Naive thymus-derived CD8-positive, alpha-beta T cell (primary cell): ENCODE measurements at places on chromosomes 5 and 9.

GRCh38 chr9:74824654-74825053, 63.1 kb downstream of the TRPM6 start:
- DNase-seq: no peak

GRCh38 chr5:95664204-95664786, 17.7 kb downstream of the RFESD start:
- peak; percentile 43 for DNase-seq

GRCh38 chr5:89729623-89730301, 679.8 kb downstream of the CETN3 start:
- DNase-seq: no peak

GRCh38 chr9:86947146-86948073, at the start of gene GAS1:
TSS of gene GAS1 (minus strand) at chr9:86947506. CDS start at chr9:86946779, 727 bp downstream.
- peak; percentile 55 for DNase-seq

GRCh38 chr9:134781591-134782302, 98.9 kb upstream of the FCN2 start:
- DNase-seq: no peak

DNA sequence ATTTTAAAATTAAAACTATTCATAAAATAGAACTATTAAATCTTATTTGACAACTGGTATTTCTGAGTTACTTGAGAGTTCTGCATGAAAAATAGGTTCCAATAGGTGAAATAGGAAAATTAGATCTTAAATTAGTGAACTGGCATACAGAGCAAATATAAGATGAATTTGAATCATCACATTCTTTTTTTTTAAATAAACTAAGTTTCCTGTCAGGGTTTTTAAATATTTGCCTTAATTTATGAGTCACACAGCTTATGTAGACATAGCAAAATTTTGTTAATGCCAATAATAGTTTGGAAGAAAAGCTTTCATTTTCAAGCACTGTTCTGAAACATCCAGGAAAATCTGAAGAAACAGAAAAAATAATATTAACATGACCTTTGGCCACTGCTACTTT, 311.7 kb upstream of the HAPLN1 start:
- no peak for DNase-seq

DNA sequence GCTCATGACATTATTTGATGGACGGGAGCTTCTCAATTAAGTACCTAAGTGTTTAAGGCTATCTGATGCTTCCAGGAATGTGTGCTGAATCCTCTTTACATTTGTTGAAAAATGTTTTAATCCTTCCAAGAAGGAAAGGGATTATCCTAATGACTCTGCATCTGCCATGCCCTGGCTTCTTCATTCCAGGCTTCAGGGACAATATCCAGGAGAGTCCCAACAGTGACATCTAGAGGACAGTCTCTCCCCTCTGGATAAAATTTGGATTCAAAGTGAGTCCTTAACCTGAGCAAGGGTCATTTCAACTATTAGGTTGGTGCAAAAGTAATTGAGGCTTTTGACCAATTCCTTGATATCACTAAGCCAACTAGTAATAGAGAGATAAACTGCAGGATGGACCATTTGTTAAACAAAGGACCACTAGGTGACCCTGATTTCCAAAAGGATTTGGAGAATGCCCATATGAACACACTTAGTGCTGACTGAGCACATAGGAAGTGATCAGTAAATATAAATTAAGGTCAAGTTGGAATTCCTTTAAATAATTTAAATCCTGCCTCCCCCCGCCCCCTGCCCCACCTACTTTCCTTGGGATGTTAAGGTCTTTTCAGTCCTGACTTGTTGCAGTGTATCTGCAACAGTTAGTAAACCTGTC, 19.1 kb downstream of the TNFSF8 start:
- no peak for DNase-seq

GRCh38 chr5:137613554-137614265, 114.6 kb upstream of the SPOCK1 start:
- DNase-seq: no peak

GRCh38 chr9:87336407-87336806, 161.3 kb upstream of the DAPK1 start:
- DNase-seq: no peak

- no peak for DNase-seq
These were observed 525.2 kb downstream of the AGTPBP1 start for GRCh38 chr9:85216601-85217000.

DNA sequence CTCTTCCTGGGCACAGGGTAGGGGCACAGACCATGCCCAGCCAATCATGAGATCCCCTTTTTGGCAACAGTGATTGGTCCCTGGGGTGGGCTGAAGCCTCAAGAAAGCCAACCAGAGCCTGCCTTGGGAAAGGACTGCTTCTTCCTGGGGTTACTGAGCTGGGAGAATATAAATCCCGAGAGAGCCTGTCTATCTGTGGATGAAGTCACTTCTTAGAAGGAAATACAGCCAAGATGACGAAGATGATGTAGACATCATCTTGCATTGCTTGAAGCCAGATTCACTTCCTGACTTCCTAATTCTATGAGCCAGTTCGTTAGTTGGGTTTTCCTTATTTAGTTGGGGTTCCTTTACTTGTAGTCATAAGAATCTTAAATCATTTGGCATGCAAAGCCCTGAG, 50.1 kb upstream of the PWWP2A start:
- no peak for DNase-seq

DNA sequence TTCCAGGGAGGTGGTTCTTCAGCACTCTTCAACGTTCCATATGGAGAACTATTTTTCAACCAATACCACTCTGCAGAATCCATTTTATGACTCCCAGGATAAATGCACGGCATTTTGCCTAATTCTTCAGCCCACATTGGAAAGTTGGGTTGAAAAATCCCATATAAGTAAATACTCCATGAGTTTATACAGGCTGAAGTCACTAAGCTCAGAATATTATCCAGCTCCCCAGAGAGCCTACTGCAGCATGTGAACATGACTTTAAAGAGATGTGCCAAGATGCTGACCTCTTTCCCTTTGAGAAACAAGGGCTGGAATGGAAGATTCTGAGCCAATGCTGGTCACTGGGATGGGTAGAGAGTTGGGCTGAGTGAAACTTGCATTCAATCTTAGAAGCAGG, 111.9 kb upstream of the SLIT3 start:
- no peak for DNase-seq

GRCh38 chr9:68933434-68934328, 80.2 kb downstream of the PRKACG start:
- no peak for DNase-seq

DNA sequence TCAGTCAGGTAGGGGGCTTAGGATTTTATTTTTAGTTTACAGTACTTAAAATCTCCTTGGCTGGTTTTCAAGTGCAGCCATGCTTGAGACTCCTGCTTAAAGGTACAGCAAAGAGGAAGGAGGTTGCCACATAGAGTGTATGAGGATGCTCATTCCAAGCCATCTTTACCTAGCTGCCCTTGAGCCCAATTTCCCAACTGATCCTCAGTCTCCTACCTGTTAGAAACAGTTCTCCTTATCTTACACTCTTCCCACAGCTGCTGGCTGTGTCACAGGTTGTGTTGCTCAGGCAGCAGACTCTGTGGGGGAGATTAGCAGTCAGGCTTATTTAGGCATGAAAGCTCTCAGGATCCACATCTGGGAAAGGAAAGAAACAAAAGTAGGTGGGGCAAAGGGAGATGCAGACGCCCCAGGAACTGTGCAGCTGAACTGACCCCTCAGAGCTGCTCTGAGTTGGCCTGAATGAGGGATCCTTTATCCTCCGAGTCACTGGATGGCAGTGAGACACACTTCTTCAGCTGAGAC, 95.1 kb downstream of the NMUR2 start:
- DNase-seq: no peak

- no peak for DNase-seq
These were observed 103.2 kb downstream of the RGS3 start for GRCh38 chr9:113566712-113567071.

- DNase-seq: peak; percentile 75
These were observed at the start of gene NPDC1 for GRCh38 chr9:137046088-137046787. TSS of gene NPDC1 (minus strand) at chr9:137046177. CDS start at chr9:137045989, 188 bp downstream.

DNA sequence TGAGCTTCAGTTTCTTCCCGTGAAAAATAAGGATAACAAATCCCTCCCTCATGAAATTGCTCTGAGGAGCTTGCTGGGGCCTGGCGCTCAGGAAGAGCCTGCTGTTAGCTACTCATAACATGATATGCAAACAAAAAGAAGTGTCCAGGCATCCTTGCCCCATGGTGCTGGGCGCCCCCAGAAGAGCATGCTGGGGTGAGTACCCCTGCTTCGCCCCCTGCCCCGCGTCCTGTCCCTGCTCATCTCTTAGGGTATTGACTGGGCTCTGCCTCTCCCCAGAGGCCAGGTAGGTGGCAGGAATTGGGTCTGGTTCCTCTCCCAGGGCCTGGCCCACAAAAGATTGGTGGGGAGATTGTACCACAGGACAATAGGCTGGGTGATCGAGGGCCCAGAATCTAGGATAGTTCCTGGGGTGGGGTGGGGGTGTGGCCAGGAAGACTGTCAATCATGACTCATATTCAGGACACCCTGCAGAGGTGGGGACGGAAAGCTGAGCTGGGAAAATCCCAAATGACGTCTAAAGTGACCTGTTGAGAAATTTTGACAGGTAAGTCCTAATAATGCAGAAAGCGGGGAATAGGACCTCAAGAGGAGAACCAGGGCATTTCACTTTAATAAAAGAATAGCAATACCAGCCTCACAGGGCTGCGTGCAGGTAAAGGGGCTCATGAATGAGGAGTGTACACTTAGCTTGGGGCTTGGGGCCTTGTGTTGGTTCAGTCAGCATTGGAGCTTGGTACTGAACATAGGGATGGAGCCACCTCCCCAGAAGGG, 8.9 kb downstream of the PITX1 start:
- DNase-seq: no peak

GRCh38 chr5:6550628-6551027, 82.2 kb downstream of the NSUN2 start:
- no peak for DNase-seq

GRCh38 chr5:141547488-141547887, 58.6 kb downstream of the PCDHGC5 start:
- no peak for DNase-seq

DNA sequence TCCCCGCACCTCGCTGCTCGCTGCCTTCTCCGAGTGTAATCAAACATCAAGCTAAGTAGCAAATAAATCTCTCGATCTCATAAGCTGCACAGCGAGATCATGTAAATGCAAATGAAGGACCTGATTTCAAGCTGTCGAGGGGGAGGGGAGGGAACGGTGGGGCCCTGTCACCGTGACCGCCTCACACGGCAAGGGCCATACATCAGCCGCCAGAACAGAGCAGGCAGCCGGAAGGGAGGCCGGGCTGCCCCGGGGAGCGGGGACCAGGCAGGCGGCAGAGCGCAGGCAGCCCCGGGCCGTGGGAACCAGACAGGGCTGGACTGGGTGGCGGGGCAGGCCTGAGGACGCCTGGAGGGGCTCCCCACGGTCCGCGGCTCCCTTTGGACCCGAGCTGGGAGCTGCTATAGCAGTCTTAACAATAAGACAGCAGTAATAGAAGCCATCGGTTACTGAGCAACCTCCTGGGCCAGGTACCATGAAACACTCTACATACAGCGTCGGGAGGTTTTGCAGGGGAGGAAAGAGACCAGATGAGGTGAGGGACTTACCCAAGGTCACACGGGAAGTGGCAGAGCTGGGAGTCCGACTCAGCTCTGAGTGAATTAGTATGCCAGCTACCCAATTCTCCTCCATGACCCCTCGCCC, 76.8 kb downstream of the CFAP77 start:
- DNase-seq: no peak

DNA sequence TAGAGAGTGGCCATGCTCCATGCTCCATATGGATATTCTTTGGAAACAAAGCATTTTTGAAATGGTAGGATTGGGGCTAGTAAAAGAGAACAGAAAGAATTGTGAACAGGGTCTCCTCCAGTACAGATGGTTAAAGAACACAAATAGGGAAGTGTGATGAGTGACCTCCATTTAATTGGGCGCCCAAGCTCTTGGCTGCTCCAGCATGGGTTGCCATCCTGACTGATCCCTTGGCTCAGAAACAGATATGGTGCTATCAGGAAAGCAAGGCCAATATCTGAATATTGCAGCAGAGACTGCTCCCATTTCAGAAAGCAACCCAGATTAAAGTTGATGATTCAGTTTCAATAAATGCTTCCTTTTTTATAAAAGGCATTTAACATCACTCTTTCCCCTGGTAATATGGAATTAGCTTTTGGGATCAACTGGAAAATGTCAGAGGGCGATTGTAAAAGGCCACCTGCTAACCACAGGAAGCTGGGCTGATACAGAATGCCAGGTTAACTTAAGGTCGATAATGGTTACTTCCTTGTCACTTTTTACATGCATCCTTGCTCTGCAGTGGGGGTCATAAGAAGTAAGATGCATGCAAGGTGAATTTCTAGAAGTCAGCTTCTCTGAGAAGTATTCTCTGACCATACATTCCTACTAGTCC, 52.9 kb downstream of the TMC1 start:
- no peak for DNase-seq

DNA sequence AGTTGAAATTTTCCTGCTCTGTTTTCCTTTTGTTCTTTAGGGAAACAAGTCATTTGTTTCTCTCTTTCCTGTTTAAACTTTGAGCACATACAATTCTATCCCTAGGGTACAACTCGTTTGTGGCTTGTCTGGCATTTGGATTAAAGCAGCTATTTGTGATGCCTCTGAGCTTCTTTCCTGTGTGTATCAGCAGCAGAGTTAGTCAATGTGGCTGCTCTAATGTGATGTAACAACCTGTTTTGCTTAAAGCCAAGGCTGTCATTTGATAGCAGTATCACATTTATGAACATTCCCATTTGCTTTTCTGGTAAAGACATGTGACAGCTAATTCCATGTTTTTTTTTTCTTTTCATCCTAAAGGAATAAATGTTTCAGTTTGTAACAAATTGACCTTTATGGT, 314.3 kb upstream of the CHD1 start:
- DNase-seq: no peak

- no peak for DNase-seq
These were observed 72.4 kb downstream of the MFAP3 start for GRCh38 chr5:154111214-154111613.

DNA sequence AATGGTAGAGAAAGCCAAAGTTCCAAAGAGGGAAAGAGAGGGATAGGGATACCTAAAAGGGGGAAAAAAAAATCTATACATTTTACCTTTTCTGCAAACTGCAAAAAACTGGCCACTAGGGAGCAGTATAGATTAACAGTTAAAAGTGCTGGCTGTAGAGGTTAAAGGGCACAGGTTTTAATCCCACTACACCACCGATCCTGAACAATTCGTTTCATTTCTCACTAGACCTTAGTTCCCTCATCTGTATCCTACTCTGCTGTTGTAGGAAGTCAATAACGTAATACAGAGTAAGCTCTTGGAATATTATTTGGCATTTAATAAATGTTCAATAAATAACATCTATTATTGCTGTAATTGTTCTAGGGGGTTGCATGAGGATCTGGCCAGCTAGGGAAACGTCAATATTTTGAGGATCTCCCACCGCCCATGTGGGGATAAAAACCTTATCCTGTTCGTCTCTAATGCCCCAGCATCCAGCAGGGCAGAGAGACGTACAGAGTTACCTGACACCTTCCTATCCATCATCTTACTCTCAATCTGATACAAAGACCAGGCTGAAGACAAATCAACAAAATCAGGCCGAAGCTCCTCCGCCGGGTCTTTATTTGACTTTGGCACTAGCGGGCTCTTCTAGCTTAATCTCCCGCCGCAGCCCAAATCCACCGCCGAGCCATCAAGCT, 757 bp downstream of the CDC26 start:
- DNase-seq: no peak

GRCh38 chr9:124721109-124721906, 49.8 kb downstream of the NR6A1 start:
- no peak for DNase-seq
